Stimulated activated CD8-positive, alpha-beta memory T cell treated with anti-CD3 and anti-CD28 coated beads, Interleukin-4, amount 100 ng/mL, for 4 hours (primary cell): ENCODE measurements at places on chromosomes 5 and 9.

DNA sequence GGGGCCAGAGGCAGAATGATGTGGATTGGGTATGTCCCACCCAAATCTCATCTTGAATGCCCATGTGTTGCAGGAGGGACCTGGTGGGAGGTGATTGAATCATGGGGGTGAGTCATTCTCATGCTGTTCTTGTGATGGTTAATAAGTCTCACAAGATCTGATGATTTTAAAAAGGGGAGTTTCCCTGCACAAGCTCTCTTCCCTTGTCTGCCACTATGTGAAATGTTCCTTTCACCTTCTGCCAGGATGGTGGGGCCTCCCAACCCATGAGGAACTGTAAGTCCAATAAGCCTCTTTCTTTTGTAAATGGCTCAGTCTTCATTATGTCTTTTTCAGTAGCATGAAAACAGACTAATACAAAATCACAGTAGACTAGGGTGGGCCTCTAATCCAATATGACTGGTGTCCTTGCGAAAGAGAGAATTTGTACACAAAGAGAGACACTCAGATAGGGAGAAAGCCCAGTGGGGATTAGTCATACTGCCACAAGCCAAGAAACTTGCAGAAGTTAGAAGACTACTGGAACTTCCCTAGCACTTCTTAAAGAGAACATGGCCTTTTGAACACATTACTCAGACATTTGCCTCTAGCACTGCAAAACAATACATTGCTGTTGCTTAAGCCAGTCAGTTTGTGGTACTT, 68.4 kb downstream of the ANXA1 start:
- DNase-seq, result no peak

- DNase-seq, result no peak
Observed at GRCh38 chr9:136047775-136048559, 47.1 kb downstream of the NACC2 start.

DNA sequence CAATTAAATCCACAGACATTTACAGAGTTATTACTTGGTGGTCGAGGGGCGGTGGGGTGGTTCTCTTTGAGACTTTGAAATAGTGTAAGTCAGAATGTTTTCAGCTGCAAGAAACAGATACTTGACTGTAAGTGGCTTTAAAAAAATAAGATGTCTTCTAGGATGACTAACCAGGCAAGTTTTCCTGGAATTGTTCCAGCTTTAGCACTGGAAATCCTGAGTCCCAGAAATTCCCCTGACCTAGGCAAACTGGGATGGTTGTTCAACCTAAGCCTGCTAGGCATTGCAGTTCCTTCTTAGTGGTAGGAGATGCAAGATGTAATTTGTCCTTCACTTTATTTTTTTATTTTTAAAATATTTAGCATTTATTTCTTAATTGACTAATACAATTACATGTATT, 169.5 kb upstream of the POC5 start:
- no peak for DNase-seq

- DNase-seq, result no peak
Observed at GRCh38 chr5:172846677-172847076, 12.6 kb downstream of the ERGIC1 start.

DNA sequence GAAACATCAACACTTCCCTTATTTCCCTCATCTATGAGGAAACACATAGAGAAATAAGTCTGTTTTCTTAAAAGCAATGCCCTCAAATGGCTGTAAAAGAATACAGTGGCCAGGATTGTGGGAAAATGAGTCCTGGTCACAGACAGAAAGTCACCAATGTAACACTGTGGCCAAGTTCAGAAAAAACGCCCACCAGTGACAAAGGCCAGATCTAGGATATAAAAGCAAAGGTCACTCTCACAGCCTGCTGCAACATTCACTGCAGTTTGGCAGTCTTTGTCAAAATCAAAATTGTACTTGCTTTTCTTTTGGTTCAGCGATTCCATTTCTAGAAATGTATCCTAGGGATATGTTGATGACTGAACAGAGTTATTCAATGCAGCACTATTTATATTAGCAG, 30.5 kb downstream of the TSSK1B start:
- DNase-seq, result no peak

- no peak for DNase-seq
Observed at GRCh38 chr5:38607396-38607795, 51.0 kb upstream of the LIFR start.

GRCh38 chr9:37187713-37188439, 67.5 kb downstream of the ZCCHC7 start:
- no peak for DNase-seq

DNA sequence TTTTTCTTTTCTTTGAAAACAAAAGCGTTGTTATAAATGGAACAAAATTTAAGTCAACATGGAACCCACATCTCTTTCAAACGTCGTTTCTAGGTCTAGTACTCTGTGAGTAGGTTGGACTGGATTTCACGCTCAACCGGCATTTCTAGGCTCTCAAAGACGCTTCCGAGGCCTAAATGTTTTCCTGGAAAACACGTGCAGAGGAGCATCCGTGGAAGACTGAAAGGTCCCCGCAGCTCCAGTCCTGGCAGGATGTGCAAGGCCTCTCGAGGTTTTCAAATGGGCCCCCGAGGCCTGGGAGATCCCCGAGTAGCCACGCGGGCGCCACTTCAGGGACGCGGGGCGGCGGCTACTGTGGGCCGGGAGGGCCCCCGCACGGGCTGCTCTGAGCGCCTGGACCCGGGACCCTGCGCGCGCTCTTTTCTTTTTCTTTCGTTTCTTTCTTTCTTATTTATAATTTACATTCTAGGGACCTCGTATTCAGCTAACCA, 4.2 kb upstream of the IRX2 start:
- no peak for DNase-seq

DNA sequence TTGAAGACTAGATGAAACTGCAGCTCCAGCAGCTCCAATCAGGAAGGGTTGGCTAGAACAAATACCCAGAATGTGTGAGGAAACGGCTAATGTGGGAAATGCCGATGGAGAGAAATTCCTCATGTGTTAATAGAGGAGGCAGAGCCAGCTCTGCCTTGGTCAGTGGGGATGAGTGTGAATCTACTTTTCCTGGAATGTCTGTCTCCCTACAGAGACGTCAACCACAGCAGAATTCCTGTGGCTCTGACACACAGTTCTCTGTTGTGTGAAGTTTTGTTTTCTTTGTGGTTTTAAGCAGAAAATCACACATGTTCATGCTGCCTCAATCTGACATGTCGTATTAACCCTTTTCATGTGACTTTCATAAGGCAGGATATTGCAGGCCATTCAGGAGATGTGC, 476.6 kb upstream of the WWC1 start:
- no peak for DNase-seq

- DNase-seq, result no peak
Observed at GRCh38 chr5:10676946-10677345, 84.1 kb downstream of the DAP start.

DNA sequence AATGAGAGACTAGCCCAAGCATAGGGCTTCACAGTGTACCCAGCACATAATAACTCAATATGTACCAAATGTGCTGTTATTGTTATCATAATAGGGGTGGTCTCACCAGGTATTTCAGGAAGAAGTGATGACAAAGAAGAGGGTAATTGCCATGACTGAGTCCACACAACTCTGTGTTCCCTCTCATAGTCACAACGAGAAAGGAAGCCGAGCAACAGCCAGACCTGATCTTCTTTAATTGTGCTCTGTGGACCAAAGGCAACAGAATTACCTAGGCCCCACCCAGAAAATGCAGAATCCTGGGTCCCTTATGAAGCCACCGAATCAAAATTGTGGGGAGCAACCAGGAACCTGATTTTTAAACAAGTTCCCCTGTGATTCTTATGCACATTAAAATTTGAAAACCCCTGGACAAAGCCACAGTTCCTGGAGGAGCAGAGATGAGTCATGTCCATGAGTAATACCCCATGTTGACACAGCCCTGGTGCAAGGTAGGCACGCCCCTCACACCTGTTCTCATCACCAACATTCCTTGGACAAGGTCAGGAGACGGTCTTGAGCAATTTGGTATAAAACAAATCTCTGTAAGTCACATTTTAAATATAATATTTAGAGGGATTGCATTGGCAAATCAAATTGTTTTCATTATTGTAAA, 5.2 kb downstream of the FGF1 start:
- DNase-seq, result no peak

- no peak for DNase-seq
Observed at GRCh38 chr9:14741369-14741768, 18.8 kb upstream of the CER1 start.

DNA sequence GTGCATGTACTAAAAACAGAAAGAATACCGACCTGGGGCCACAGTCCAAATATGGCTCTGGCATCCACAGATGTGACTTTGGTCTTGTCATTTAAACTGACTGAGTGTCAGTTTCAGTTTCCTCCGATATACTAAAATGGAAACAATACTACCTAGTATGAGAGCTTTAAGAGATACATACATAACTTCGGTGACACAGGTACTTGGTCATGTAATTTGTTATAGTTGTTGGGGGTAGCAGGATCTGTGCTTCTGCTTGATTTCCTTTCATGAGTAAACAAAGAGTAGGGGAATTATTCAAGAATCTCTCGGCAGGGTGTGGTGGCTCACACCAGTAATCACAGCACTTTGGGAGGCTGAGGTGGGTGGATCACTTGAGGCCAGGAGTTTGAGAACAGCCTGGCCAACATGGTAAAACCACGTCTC, 32.1 kb downstream of the MTMR12 start:
- DNase-seq, result no peak

- DNase-seq, result no peak
Observed at GRCh38 chr5:137825165-137825564, 42.5 kb upstream of the MYOT start.

GRCh38 chr9:13450723-13451122, 171.2 kb upstream of the MPDZ start:
- no peak for DNase-seq

DNA sequence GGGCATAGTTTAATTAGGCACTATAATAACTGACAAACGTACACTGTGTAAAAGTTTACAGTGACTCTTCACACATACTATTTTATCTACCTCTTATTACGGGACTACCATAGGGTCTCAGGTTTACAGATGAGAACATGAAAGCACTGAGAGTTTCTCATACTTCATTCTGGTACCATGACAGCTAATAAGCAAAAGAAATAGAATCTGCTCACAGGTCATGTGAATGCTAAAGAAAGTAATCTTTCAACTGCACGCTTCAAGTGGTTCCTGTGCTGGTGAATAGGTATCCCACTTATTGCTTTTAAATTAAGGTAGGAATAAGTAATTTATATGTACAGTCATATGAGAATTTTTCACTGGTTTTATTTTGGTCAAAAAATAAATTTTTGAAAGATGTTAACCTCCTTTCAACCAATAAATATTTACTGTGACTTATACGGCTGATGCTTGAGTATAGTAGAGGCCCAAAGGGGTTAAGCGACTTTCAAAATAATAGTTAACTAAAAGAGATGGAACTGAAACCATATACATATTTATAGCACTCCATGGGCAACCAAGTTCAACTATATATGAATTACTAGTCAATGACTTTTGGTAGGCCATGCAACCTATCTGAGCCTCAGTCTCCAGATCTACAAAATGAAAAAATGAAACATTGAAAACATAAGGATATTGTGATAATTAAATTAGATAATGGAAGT, 8.1 kb downstream of the CDKN2A start:
- no peak for DNase-seq

DNA sequence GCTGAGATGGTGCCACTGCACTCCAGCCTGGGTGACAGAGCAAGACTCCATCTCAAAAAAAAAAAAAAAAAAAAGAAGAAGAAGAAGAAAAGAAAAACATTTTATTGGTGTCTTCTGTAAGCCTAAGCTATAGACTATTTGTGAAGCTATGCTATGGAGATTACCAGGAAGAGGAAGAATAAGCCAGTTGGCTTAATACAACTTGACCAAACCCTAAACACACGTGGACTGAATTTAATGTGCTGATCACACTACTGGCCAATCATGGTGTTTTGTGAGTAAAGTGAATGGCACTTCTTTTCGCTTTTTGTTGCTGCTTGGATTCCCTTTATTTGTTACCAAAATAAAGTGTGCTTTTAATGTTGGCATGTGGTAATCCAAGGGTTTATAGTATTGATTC, 49.9 kb downstream of the GGTA1 start:
- DNase-seq, result no peak
